ENCODE measurements at places on chromosomes 1 and 21.

DNA sequence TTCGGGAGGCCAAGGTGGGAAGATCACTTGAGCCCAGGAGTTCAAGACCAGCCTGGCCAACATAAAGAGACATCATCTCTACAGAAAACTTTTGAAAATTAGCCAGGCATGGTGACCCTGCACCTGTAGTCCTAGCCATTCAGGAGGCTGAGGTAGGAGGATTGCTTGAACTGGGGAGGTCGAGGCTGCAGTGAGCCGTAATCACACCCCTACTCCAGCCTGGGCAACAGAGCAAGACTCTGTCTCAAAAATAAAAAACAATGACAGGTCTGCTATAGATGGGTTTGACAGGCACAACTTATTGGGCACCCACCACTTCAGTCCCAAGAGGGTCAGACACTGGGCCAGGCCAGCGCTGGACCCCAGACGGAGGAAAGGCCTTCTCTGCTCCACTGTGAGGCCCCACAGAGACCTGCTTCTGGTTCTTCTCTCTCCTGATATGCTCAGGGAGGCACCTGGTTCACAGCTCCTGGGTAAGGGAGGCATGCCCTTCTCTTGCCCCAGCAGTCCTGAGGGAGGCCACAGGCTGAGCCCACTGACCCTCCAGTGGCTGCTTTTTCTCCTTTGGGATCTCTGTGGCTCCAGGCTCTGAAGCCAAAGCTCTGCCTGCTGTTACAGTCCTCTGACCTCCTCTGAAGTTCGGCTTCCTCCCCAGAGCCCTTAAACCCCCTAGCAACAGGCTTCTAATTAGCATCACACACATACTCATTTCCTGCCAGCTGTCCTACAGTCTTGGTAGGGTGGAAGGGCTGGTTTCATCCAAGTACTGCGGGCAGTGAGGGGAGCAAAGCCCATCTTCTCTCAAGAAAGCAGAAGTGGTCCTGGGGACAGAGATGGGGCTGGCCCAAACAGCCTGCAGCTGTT, 14.4 kb downstream of the S100A16 start:
- no peak for DNase-seq

DNA sequence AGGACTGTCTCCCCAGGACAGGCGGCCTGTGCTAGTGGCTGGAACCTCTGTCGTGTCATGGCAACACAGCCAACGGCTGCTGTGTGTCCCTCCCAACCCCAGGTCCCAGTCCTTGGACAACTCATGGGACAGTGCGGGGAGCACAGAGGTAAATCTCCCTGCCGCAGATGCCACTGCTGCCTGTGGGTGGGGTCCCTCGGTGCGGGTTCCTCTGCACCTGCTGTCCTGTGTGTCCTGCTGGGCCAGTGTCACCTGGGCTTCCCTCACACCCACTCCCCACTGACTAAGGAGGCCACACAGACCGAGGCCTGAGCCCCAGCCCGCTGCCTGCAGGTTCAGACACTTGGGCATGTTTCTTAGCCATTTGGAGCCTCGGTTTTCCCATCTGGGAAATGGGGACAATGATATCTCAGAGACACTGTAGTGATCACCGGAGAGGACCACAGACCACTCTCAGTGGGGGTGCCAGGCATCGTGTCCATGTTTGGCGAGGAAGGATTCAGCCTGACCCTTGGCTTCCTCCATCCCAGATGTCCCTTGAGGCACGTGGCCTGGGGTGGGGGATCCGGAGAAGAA, 96.5 kb downstream of the SIK1 start:
- no peak for DNase-seq

DNA sequence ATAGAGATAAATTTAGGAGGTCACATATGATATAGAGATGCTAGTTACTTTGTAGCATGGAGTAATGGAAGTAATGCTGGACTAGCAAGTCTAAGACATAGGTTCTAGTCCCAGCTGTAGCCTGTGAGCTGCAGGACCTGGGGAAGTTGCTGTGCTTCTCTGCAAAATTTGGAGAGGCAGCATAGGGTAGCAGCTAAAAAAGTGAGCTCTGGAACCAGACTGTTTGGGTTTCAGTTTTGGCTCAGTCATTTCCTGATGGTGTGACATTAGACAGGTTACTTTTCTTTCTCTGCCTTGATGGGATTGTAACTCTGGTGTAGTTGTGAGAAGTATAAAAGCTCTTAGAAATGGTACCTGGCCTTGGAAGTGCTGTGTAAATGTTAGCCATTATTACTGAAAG, 3.3 kb downstream of the METTL13 start:
- DNase-seq = no peak

GRCh38 chr1:19831441-19831840, 16.4 kb upstream of the RNF186 start:
- no peak for DNase-seq

DNA sequence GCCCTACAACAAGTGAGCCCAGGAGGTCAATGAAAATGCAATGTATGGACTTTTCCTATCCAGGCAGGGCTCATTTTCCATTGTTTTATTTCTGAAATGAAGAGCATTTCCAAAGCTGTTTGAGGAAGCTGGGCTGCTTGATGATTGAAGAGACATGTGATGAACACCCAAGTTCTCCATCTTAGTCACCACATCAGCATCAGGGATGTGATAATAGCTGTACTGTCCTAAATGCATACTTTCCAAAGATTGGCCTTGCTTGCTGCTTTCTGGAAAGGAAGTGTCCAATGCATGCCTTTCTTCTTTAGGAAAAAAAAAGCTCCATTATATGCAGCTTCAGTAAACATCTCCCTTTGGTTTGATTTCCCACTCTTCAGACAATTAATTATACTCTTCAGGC, 425.9 kb upstream of the RUNX1 start:
- DNase-seq = no peak

- no peak for DNase-seq
Measured at GRCh38 chr1:58996341-58997059, 212.7 kb upstream of the JUN start.

GRCh38 chr1:79472067-79472656, 465.6 kb upstream of the ADGRL4 start:
- no peak for DNase-seq

- DNase-seq = no peak
Measured at GRCh38 chr1:114130846-114131525, 22.7 kb downstream of the SYT6 start.

DNA sequence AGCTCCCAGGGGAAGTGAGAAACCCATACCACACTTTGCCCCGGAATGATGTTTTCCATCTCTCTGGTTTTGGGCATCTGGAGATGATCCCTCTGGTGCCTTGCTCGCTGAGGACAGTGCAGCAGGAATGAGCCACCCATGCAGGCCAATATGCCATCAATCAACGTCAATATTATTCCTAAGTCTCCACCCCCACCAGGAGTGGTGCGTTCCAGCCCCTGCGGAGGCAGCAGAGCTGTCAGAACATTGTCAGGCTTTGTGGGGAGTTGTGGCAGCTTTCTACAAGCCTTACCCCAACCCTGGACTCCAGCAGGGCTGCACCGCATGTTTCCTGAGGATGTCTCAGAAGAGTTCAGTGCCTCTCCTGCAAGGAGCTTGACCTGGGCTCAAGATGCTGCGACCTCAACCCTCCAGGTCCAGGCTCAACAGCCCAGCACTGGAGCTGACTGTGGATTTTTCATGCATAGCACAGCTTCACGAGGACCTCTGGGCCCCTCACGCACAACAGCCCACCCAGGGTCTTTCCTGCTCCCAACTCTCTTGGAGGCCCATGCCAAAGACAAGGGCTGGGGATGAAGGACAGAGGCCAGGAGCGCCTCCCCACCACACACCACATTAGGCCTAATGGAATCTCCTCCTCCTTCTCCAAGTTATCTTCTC, 67.5 kb downstream of the PSMG1 start:
- DNase-seq = no peak

Data from HTR-8/SVneo (cell line).